ENCODE measurements at places on chromosomes 7 and 10. TPM values are rescaled to one million over a fixed set of nuclear protein-coding genes. Genes with fewer than 3 reads are reported as not detected.

PDK4 gene
- 11.1 TPM for total RNA-seq

VAX1 gene
- not detected for total RNA-seq

CD36 gene
- total RNA-seq, result 8.7 TPM

GALNT17 gene
- total RNA-seq, result 1.3 TPM

SPDYE2B gene
- total RNA-seq, result not detected

UBN2 gene
- 19.3 TPM for total RNA-seq

DNA sequence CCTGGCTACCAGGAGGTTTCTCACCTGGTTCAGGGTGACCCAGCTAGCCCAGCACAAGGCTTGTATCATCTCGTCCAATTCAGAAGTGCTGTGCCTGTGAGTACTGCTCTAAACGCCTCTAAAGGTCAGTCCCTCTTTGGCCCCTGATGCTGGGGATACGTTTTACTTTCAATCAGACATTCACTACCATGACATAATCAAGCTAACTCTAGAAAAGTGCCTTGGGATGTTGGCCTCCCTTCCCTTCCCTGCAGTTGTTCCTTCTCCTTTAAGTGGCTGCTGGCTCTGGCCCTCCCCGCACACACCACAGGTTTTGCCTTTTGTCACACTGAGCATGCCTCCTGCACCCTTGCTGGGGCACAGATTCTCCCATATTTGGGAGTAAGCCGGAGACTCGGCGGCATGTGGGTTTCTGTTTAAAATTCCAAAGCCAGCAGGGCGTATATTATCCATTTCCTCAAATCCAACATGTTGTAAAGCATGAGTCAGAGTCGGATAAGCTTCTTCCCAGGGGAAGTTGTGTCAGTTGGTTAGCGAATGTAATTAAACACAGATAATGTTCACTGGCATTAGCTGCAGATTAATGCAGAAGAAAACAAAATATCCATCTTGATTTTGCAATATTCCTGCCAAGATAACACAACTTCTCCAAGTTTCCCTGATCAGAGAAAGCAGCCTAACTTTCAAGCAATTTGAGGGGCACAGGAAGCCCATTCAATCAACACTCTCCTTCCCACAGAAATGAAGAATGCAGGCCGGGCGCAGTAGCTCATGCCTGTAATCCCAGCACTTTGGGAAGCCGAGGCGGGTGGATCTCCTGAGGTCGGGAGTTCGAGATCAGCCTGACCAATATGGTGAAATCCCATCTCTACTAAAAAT, 31.8 kb upstream of the VCL start:
- peak; percentile 81 for DNase-seq

DNA sequence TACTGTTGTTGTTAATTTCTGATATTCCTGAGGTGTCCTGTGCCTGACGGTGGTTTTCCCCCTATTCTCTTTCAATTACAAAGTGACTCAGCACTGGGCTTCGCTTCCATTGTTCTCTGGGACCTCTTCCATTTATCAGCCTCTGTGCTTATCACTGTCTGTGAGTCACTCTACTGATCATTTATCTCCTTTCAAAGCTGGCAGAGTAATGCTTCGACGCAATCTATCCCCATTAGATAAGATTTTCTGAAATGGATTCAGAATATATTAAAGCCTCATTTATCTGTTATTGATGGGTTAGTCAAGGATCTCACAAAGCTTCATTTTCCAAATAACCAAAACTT, 679.2 kb downstream of the SDK1 start:
- DNase-seq, result no peak

- no peak for DNase-seq
Observed at GRCh38 chr7:45342236-45342635, 184.6 kb downstream of the RAMP3 start.

- DNase-seq, result no peak
Observed at GRCh38 chr7:33714208-33714607, 191.1 kb upstream of the BMPER start.

- peak; percentile 31 for DNase-seq
Observed at GRCh38 chr7:13850185-13850752, 139.2 kb downstream of the ETV1 start.

DNA sequence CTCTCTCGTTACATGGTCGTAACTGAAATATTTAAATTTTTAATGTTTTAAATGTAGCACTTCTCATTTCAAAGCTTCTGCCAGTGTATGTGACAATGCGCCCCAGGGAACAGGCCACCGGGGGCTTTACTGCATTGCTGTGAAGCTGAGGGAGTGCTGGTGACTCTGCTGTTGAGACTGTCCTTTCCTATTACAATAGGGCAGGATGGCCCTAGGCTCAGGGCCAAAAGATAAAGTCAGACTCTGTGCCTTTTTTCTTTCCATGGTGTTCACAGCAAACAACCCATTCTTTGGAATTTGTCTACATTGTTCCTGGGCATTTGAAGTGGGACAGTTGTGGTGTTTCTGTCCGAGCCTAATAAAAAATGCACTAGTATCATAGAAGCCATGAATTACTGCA, 107.3 kb downstream of the GALNT11 start:
- DNase-seq, result no peak

DNA sequence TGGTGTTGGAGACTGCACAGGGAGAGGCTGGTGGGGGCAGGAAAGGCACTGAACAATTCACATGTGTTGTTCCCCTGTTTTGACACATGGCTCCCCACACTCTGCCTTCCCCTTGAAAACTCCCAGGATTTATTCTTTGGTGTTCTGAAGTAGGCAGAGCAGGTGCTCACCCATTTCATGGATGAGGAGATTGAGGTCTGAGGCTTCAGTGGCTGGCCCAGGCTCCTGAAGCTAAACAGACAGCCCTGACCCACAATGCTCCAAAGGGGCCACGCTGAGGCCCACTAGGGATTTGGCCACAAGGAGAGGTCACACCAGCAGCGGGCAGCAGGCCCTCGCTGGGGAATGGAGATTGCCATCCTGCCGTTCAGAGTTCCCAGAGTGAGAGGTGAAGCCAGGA, 157.6 kb downstream of the SH3PXD2A start:
- DNase-seq, result no peak

GRCh38 chr7:142646386-142647140, 102.7 kb upstream of the PRSS1 start:
- no peak for DNase-seq

GRCh38 chr10:125291836-125292235, 131.5 kb upstream of the CTBP2 start:
- DNase-seq, result no peak

DNA sequence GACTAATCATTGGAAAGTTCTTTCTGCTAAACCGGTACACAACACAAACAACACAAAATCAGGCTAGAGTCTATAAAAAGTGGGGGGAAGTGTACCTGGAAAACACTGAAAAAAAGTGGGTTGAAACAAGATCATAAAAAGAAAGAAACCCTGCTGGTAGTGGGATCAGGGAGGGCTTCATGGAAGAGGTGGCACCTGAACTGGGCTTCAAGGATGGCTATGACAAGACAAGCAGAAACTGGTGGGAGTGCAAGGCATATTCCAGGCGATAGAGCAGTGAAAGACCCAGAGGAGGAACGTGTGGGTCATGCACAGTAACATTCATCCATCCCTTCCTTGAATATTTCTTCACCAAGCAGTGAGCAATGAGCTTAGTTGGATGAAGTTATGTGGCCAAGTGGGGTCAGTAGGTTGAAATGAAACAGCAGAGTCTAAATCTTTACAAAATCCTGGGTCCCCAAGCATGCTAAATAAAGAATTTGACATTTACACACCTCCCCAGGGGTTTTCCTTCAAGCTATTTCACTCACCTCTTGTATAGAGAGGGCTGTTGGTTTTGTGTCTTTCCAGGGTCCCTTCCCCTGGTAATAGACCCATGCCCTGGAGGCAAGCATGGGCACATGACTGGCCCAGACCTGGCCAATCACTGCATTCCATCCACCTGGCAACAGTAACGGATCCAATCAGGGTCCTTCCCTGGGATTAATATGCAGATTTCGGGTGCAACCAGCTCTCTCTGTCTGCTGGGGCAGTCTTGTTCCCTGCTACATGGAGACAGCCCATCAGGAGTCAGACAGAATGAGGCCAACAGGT, 38.2 kb downstream of the SPOCK2 start:
- no peak for DNase-seq

DNA sequence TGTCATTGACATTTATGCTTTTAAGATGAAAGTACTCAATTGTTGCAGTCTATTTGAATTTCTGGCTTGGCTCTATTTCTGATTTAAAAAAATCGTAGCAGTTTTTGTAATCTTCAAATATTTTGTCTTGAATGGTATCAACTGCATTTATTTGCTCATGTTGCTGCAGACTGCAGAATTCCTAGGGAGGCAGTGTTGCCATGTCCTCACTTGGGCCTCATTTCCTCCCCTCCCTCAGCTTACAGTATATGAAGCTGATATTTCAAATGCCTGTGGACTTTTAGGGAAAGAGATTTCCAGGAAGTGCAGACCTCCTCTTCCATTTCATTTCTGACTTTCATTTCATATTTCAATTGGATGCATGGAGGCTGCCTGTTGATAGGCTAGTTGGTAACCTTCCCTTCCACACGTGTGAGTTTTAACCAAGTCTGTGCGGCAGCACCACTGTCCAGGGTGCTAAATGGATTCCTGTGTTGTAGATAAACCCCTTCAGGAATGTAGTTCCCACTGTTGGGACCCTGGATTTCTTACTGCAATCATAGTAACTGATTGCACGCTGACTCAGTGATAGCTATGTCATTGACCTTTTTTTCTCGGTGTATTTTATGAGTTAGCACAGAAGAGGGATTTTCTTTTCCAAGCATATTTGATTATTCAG, 17.5 kb downstream of the VPS50 start:
- no peak for DNase-seq

GRCh38 chr10:48480397-48481374, 124.2 kb downstream of the ARHGAP22 start:
- no peak for DNase-seq

- no peak for DNase-seq
Observed at GRCh38 chr10:60480865-60481563, 91.3 kb upstream of the ANK3 start.

GRCh38 chr7:148306759-148307158, 283.8 kb upstream of the C7orf33 start:
- no peak for DNase-seq

DNA sequence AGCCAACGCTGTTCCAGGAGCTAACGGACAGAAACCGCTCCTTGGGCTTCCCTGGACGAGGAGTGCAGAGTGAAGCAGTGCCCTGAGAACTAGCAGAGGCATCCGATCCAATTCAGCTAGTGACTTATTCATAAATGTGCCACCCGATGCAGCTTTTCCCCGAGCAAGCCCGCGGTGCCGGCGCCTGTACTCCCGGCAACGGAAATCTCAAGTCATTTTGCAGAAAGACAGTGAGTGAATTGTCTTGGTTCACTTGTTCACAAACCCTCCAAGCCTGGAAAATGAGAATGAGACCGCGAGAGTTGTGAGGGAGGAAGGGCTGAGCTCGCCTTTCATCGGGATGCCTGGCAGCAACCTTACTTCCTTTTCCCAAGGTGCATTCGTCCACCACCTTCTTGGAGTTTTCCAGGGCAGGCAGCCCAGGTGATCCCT, 87.5 kb downstream of the COBL start:
- DNase-seq, result no peak

DNA sequence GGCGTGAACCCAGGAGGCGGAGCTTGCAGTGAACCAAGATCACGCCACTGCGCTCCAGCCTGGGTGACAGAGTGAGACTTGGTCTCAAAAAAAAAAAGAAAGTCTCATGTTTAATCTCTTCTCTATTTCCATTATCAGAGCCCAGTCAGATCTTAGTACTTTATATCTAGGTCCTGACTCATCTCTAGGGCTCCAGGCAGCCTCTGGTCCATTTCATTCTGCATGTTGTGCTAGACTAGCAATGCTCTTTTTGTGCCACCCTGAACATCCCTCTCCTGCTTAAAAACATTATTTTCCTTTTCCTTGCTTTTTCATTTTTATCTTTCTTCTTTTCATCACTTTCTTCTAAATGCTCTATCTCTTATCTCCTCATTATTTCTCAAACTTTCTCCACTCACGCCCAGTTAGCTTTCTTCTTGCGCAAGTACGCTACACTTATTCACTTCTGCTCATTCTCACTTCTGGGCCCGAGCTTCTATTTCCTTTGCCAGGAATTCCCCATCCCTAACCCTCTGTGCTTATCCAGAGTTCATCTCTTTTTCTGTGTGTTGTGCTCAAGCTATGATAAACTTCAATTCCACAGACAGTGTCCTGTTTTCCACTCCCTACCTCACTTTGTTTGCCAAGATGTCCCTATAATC, 63.9 kb downstream of the BTAF1 start:
- no peak for DNase-seq
